Psoas muscle (tissue), 8 donors: ENCODE measurements at places on chromosomes 4 and X. TPM values are rescaled to one million over a fixed set of nuclear protein-coding genes. Genes with fewer than 3 reads are reported as not detected.

DNA sequence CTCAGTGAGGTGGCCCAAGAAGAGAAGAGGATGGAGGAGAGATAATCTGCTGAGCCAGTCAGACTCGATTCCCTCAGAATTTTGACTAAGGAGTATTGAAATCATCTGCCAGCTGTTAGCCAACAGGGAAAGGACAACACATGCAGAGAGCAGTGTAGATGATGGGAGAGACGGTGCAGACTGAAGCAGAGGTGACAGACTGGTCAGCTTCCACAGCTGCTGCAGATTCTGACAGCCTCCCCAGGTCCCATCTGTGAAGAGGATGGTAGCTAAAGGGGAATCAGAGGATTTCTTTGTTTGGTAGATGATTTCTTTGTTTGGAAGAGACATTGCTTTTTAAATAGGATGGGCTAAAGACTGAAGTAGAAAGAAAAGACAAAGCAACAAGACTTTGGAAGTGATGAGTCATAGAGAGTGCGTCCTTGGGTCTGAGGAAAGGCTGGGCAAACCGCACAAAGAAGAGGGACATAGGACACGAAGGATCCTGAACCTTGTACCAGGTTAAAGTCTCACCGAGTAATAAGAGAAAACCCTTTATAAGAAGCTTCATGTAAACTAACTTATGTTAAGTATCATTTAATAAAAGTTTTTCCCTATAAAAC is 27.6 kb downstream of the INTU start:
- DNase-seq, result no peak

GRCh38 chr4:153481478-153481877 is 15.3 kb downstream of the TMEM131L start:
- DNase-seq, result no peak

GRCh38 chr4:161359491-161359890 is 804.3 kb downstream of the FSTL5 start:
- DNase-seq, result no peak

DNA sequence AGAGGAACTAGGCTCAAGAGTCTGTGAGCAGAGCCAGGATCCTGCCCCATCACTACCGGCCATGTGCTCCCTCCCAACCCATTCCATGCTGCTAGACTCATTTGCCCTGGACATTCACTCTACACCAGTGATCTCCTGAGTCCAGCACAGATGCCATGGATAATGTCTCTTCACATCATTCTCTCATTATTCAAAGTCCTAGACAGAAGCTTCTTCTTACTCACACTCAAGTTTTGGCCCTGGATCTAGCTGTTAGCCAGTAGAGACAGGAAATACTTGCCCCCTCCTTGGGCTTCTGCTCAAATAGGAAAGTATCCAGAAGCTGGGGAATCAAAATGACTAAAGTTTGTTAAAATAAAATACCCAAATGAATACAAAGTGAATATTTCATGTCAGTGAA is 266.8 kb upstream of the LDB2 start:
- no peak for DNase-seq

- no peak for DNase-seq
Measured at GRCh38 chr4:178632415-178632814, 1190.2 kb upstream of the AGA start.

DNA sequence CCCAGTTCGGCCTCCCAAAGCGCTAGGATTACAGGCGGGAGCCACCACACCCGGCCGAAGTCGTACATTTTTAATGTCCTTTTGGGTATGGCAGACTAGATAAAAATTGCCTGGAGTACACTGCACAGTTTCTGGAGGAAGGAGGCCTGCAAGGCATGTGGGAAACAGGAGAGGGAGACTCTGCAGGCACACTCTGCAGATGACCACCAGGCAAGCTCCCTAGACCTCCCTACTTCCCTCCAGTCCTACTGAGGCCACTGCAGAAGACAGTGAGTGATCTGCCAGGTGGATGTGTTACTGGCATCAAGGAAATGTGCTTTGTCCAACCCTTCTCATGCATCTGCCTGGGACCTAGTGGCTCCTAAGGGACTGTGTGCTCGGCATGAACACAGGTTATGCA is 11.4 kb downstream of the PDLIM3 start:
- DNase-seq, result no peak

DNA sequence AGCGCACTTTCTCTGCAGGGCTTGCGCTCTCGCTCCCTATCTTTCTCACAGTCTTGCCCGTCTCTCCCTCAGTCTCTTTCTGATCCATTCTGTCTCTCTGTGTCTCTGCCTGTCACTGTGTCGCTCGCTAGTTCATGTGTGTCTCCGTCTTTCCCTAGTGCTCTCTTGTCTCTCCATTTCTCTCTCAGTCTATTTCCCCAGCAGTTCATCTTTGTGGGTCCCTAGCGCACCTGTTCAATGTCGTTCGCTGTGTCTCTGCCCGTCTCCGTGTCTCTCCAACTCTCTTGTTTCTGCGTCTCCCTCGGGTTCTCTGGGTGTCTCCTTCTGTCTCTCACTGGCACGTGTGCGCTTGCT is 1.5 kb downstream of the GPR101 start:
- no peak for DNase-seq

DNA sequence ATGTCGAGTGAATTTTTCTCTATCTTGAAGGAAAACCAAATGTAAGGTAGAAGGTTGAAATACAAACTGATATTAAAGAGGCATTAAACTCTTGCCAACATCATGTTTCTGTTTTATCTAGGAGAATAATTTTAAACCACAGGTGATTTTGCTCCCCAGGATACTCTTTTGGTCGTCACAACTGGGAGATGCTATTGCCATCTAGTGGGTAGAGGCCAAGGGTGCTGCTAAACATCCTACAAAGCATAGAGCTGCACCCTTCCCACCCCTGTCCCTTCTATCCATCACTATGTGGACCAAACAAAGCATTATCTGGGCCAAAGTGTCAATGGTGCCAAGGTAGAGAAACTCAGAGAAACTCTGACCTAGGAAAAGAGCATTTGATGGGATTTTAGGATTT is 154.6 kb upstream of the MAGEB2 start:
- DNase-seq, result no peak

DNA sequence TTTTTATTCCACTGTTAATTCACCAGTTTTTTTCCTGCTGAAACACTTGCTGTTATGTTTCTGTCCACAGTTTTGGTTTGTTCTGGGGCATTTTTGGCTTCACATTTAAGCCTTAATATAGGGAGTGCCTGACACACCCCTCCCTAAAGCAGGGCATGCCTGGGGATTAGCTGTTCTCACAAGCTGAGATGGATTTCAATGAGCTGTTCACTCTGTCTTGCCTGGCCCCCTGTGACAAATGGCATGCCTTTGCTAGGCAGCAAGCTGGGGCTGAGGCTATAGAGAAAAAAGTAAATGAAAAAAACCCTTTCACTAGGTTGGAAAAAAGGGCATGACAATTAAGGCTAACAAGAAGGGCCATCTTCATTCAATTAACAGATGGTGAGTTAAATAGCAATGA is 22.4 kb downstream of the LPAR4 start:
- DNase-seq, result no peak

DNA sequence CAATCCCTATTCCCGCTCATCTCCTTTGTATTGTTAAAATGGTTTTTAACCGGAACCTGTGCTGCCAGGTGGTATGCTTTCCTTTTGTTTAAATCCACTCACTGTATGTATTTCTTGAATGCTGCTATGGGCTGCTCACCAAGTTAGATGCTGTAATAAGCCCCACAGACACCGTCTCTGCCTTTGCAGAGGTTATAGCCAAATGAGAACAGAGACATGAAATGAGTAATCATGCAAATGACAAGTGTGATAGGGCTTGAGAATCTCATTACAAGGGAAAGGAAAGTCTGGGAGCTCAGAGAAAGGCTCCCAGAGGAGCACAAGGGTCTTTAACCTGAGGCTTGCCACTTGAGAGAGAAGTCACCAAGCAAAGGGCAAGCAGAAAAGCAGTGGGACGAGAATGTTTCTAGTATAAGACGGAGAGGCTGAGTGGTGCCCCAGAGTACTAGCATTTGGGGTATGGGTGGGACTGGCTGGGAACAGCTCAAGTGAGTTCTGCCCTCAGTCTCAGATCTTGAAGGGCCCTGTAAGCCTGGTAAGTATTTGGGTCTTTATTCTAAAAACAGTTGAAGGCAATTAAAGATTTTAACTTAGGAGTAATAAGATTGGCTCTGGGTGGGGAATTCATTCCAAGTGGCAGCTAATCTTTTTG is 110.8 kb upstream of the H2AZ1 start:
- DNase-seq, result no peak

GRCh38 chr4:2186133-2186864 is 55.6 kb downstream of the HAUS3 start:
- DNase-seq, result no peak

- peak; percentile 75 for DNase-seq
Measured at GRCh38 chrX:107672955-107673378, 44.7 kb downstream of the PRPS1 start.

- no peak for DNase-seq
Measured at GRCh38 chrX:84044051-84044450, 143.9 kb downstream of the RPS6KA6 start.

- DNase-seq, result peak; percentile 44
Measured at GRCh38 chrX:103329991-103330390, at the start of gene TCEAL7. Gene TCEAL7, plus strand, starts transcription at chrX:103330239. Its CDS starts 1,165 bp downstream, at chrX:103331404.

DNA sequence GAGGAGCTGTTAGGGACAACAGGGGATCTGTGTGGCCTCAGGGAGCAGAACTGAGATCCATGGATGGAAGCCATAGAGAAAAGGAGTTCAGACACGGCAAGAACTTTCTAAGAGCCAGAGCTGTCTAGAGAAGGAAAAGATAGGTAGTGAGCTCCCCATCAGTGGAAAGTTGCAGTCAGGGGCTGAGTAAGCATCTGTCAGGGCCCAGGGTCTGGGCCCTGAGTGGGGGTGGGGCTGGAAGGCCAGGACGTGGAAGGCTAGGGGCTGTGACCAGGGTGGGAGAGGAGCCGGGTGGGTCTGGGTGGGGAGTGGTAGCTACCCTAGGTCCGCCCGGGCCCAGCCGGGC is 324 bp upstream of the MSN start:
- DNase-seq, result no peak

DNA sequence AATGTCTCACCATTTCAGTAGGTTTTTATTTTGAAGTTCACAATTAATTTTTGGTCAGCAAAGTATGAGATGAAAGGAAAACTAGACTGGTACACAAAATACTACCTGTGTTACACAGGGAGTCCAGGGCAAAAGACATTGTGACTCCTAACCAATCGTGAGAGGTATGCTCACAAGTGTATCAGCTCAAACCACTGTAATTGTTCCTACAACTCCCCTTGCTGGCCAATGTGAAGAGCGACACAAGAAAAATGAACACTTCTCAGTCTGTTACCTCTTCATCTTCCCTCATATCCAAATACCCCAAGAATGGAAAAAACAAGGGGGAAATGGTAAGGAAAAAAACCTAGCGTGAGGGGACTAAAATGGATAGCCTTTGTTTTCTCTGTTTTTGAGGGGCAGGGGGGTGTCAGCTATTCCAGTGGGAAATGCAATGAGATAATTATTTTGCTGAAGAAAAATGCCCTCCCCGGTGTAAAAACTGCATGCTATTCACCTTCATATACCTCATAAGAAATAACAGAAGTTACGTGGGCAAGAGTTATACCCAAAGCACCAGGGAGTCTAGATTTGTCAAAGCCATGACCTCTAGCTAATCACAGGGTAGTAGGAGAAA is 30.6 kb upstream of the NSUN7 start:
- no peak for DNase-seq

- DNase-seq, result no peak
Measured at GRCh38 chr4:30265716-30266115, 454.5 kb upstream of the PCDH7 start.

DNA sequence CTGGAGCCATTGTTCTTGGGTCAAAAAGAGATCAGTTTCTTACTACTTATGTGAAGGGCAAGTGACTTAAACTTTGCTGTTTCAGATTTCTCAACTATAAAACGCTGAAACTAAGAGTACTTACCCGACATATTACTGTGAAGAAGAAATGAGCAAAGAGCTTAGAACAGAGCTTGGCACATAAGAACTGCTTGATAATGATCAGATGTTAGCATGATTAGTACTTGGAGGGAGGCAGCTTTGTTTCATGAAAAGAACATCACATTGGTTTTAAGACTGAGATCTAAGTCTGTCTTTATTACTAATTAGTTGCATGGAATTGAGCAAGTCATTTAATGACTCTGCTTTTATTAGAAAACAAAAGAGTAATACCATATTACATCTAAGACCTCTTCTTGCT is 169.1 kb downstream of the ARHGAP24 start:
- no peak for DNase-seq

Gene APLN
- total RNA-seq, result 4.1 TPM

Gene CACNA1F
- total RNA-seq, result not detected

Gene DKK2
- 0.44 TPM for total RNA-seq

Gene PABPC1L2A
- not detected for total RNA-seq

Gene GPC4
- 18.9 TPM for total RNA-seq

Gene GABRG1
- not detected for total RNA-seq

Gene ASMT
- total RNA-seq, result not detected

Gene OTUD6A
- not detected for total RNA-seq

Gene CXorf51B
- total RNA-seq, result not detected

Gene DOCK11
- 4.4 TPM for total RNA-seq

Gene AREG
- total RNA-seq, result 1.2 TPM

Gene TREX2
- total RNA-seq, result 0.56 TPM

Gene EPHA5
- total RNA-seq, result not detected

Gene ARHGAP4
- total RNA-seq, result 5.1 TPM

Gene IL13RA2
- total RNA-seq, result not detected
